ENCODE measurements at places on chromosomes 7 and 10.

- DNase-seq = no peak
Measured at GRCh38 chr10:29973921-29974320, 85.5 kb downstream of the JCAD start.

DNA sequence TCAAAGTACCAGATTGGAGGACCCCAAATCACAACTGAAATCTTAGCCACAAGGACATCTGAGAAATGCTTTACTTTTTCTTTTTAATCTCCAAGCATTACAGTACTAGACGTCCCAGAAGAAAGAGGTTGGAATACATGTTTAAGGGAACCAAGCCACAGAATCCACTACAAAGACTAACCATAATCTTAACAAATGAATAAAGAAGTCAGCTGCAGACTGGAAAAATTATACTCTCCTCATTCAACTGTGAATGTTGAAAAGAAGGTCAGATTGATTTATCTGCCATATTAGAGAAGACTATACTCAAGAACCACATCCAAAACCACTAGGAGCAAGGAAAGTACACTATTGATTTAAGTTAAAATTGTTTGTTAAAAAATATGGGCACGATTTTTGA is 102.1 kb upstream of the ABCB5 start:
- no peak for DNase-seq

- no peak for DNase-seq
Measured at GRCh38 chr10:33067481-33067880, 109.5 kb upstream of the ITGB1 start.

- no peak for DNase-seq
Measured at GRCh38 chr10:113650172-113650571, 13.7 kb downstream of the NRAP start.

DNA sequence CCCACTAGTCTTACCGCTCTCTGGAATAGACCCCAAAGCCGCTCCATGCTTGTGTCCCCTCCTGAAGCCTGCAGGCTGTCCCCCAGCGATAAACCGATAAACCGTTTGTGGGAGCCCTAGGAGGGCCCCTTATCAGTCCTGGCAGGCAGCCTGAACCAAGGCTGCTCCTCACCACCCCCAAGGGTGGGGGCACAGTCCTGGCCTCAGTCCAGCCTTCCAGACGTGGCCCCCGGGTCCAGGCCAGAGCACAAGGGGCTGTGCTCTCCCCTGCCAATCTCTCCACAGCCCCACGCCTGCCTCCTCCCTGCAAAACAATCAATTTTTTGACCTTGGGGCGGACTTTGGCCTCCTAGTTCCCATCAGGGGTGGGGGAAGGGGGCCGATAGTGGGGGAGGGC is at the start of gene TFR2:
Gene TFR2, minus strand, starts transcription at position 90 of the 397 bp plus-strand sequence. Its CDS starts 43 bp downstream, at position 47.
- DNase-seq = no peak

- DNase-seq = no peak
Measured at GRCh38 chr10:13955409-13956068, 368.8 kb downstream of the PRPF18 start.

GRCh38 chr7:157990881-157991250 is 596.8 kb downstream of the PTPRN2 start:
- no peak for DNase-seq

DNA sequence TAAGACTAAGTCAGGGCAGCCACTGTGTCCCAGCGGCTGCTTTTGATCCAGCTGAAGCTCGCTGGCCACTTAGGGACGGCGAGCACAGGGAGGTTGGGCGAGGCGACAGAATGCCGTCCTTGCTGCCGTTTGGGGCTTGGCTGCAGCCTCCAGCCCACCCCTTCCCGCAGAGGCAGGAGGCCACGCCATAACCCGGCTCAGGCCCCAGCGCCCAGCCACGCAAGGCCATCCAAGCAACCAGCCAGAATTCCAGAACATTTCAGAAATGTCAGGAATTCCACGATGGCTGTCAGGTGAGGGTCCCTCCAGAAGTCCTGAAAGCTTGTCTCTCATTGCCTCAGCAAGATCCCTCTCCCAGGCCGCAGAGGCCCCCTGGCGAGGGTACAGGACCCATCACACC is 479.1 kb upstream of the FOXK1 start:
- DNase-seq = no peak

- no peak for DNase-seq
Measured at GRCh38 chr7:53336105-53336668, 300.8 kb downstream of the POM121L12 start.

GRCh38 chr7:150949971-150950491 is 28.1 kb downstream of the KCNH2 start:
- DNase-seq = no peak

DNA sequence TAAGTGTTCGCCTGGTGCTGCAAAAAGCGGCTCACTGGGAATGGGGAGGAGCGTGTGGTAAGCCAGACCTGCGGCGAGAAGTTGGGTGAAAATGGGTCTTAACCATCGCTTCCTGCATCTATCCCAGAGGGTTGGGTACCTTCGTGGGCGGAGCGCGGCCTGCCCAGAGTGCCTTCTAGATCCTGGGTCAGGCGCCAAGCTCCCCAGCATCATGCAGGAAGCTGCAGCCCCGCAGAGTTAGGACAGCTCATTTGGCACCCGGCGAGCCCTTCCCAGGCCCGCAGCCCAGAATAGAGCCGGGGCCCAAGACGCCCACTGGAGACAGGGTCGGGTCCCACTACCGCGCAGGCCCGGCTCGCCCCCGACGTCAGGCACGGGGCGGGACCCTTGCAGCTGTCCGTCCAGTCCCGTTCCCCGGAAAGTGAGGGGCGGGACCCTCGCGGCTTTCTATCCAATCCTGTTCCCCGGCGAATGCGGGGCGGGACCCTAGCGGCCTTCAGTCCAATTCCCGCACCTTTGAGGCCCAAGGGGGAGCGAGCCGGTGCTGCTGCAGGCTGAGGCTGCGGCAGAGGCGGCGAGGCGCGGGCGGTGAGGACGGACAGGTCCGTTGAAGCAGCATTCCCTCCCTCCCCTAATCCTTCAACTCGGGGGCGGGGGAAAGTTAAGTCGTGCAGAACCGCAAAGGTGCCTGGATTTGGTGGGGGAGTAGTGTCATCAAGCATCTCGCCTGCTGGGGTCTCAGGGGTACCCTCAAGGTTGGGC is at the start of gene CROT:
Gene CROT, plus strand, starts transcription at position 499 of the 762 bp plus-strand sequence. CDS start 3,405 bp downstream, outside the sequence.
- peak; percentile 73 for DNase-seq

DNA sequence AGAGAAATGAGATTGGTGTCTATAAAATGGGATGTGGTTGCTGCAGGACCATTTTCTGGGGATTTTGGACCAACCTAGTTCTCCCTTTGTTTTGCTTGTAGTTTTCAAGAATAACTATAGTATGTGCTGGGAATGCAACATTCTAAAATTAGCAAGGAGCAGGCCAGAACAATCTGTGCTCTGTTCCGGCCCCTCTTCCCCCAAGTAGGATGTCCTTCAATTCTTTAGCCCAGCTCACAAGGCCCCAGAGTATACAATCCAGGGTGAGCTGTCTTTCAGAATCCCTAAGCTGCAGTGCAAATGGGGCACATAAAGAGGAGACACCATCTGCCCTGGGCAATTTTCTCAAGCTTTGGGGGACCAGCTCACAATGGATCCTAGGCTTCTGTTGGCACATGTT is 809.1 kb downstream of the TNS3 start:
- no peak for DNase-seq

DNA sequence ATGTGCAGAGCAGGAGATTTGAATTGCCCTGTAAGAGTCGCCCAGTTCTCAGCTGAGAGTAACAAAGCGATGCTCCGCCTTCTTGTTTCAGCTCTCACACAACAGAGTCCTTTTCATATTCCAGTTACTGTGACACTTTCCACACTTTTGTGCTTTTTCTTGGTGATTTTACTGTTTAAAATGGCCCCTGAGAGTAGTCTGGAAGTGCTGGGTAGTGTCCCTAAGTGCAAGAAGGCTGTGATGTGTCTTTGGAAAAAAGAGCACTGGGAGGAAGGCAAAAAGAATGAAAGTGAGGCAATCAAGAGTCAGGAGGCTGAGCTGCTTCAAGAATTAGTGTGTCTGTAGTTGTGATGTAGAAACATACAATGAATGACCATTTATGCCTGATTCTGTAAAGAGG is 201.2 kb upstream of the SEMA3E start:
- DNase-seq = no peak

DNA sequence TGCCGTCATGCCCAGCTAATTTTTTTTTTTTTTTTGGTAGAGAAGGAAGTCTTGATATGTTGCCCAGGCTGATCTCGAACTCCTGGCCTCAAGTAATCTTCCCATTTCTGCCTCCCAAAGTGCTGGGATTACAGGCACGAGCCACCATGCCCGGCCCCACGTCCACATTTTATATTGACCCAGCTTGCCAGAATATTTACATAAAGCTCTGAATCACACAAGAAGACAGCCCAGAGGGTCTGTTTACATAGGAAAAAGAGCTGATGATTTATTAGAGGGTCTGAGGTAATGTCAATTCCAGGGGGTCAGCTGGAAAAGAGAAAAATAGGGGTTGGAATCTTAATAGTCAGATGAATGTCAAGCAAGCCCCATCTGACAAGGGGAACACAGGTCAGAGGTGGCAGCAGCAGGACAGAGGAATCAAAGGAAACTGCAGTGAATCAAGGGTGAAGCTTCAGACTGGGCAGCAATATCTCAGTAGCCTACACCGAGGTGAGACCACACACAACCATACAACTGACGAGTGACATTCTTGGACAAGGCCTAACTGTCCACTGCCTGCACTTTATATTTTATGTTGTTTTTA is 15.8 kb upstream of the SLF2 start:
- no peak for DNase-seq

- DNase-seq = no peak
Measured at GRCh38 chr10:98326621-98327027, 58.6 kb upstream of the LOXL4 start.

- no peak for DNase-seq
Measured at GRCh38 chr7:137135654-137136350, 207.7 kb downstream of the PTN start.

GRCh38 chr7:93758631-93759030 is 131.9 kb downstream of the TFPI2 start:
- DNase-seq = no peak

DNA sequence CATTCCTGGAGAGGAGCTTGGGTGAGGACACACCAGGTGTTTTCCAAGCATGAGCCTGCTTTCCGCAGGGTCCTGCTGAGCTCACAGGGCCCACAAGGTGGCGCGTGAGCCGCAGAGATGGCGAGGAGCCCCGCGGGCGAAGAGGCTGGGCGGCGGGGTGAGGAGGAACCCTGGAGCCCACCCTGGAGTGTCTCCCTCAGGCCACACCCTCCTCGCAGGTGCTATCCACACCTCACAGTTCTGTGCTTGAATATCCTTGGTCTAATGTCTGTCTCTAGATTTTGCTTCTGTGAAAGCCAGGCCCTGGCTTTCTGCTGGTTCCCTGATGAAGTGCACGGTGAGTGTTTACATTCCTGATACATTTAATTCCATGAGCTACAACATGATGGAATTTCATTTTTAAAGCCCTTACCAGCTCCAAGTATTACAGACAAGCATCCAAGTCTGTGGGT is 433.6 kb downstream of the ACTR3B start:
- DNase-seq = no peak

GRCh38 chr10:29956335-29956924 is 103.0 kb downstream of the JCAD start:
- DNase-seq = no peak

All from activated naive CD4-positive, alpha-beta T cell (primary cell).